ENCODE measurements at places on chromosomes 3 and 15.

GRCh38 chr15:31265871-31266711, 60.5 kb upstream of the KLF13 start:
- DNase-seq, result no peak

DNA sequence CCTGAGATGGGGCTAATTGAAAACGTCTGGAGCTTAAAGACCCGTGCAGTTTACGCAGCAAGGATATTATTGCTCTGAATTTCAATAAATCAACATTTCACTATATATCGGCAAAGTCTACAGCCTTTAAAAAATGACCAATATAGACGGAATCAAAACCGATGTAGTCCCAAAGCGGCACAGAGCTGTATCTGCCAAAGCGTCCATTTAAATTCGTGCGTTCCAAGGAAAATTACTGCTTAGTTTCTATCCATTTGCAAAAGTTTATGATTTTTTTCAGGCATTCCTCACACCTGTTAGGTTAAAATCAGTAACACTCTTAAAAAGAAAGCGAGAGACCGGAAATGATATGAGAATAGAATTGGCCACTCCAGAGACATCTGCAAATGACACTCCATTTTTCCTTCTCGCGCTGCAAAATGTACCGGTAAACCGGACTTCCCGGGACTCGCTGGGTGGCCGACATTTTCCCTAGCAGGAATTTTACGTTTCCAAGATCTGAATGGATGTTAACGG, 777 bp upstream of the EIF4A2 start:
- no peak for DNase-seq

DNA sequence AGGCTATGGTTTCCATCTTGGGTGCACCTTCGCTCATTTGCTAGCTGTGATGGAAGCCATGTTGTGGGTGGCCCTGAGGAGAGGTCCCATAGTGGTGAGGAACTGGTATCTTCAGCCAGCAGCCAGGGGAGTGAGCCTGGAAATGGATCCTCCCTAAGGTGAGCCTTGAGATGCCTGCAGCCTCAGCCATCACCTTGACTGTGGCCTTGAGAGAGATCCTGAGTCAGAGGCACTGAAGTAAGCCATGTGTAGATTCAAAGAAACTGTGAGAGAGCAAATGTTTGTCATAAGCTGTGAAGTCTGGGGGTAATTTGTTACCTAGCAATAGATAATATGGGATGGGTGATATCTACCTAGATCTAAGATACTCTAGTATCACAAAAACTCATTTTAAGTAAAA, 105.3 kb downstream of the SNRK start:
- DNase-seq, result no peak

DNA sequence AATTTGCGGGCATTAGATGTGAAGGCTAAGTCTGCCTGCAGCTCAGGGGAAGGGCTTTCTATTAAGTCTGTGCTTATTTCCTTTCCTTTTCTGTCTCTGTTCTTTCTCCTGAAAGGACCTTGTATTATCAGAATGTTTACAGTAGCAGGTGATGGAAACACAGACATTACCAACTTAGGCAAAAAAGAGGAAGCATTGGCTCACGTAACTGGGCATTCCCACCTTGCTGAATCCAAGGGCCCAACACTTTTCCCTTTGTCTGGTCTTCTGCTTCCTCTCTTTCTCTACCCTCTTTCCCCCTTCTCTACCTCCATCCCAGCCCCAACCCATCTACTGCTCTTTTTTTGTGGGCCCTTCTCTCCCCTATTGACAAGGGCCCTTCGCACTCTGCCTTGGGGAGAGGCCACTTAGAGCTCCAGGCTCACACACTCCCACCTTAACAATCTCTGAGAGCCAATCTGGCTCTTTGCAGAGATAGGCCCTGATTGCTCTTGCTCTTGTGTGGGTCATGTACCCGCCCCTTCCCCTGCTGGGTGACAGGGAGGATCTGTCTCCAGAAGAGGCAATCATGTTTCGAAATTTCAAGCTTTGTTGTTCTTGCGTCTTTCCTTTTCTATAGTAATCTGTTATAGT, 35.0 kb downstream of the ACAA1 start:
- no peak for DNase-seq
